Stimulated activated CD8-positive, alpha-beta memory T cell treated with anti-CD3 and anti-CD28 coated beads, Interleukin-4, amount 100 ng/mL, for 1 hour (primary cell): ENCODE measurements at places on chromosomes 12 and 14.
A peak's percentile ranks its signal among the peaks of the same experiment; 100 is the strongest.

DNA sequence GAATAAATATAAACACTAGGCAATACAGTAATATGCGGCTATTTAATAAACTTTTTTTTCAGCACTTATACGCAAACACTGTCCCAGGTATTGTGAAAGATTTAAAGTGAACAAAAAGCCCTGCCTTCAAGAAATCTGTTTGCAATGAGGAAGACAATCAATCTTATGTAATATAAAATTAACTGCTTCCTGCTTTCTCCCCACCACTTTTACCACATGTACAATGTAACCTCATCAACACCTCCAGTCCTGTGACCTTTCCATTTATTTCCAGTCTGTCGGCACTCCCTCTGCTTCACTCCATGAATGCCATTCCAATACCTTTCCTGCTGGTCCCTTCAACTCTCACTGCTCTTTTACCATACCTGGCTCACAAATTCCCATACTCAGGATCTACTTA lies 10.5 kb downstream of the SNX6 start:
- no peak for DNase-seq

GRCh38 chr12:62827042-62827441 lies 107.9 kb downstream of the PPM1H start:
- DNase-seq: no peak

DNA sequence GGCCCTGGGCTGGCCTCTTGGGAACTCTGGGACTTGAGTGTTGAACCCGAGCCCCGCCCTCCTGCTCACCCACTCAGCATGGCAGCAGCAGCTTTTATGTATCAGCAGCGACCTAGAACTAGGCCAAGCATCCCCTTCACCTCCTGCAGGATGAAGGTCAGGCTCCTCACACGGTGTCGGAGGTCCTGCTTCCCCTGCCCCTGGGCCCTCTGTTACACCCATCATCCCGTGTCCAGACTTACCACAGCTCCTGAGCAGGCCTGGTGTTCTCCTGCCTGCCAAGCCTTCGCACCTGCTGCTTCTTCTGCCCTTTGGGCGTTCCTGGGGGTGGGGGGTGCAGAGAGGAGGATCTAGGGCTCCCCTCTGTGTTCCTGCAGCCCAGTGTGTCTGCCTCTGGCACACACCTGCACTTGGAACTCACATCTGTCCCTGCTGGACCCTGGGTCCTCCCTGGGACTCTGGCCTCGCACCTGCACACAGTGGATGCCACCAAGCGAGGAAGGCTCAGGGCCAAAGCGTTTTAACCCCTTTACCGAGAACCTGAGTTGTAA lies 80.3 kb downstream of the PAPOLA start:
- DNase-seq: no peak

DNA sequence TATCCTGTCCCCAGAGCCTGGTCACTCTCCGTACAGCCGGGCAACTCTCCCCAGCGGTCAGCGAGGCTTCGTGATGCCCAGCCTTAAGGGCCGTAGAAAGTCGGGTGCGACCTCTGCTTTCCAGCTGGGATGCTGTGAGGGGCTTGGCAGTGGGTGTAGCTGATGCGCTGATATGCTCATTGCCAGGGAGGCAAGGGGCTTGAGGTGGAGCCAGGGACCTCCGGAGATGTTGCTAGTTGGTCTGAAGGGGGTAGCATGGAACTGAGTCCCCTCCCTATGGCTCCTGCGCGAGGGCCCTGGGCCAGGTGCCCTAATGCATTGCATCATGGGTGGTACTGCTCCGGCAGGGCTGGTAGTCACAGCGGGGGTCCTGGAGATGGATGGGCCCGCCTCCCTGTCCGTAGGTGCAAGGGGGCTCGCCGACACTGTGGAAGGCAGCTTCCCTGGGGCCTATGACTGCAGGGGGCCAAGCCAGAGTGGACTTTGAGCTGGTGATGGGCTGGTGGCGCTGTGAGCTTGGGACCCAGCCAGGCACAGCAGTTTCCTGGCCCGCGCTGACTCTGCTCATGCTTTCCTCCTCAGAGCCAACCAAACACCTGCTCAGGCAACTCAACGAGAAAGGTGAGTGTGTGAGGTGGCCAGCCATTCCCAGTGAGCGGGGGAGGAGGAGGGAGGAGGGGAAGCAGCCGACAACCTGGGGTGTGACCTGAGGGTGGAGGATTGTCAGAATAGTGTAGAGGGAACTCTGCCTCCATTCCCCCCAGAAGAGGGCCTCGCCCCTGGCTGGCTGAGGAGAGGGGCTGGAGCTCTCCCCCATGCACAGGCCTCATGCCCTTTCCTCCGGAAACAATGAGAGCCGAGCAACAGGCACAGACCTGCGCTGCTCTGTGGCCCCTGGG lies 32.3 kb downstream of the PLEKHG3 start:
- no peak for DNase-seq

GRCh38 chr12:93825931-93826555 lies 148.9 kb downstream of the CRADD start:
- DNase-seq: no peak

DNA sequence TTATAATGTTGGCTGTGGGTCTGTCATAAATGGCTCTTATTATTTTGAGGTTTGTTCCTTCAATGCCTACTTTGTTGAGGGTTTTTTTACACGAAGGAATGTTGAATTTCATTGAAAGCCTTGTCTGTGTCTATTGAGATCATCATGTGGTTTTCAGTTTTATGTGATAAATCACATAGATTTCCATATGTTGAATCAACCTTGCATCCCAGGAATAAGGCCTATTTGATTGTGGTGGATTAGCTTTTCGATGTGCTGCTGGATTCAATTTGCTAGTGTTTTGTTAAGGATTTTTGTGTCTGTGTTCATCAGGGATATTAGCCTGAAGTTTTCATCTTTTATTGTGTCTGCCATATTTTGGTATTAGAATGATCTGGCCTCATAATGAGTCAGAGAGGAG lies 27.6 kb downstream of the SLC2A13 start:
- no peak for DNase-seq

- no peak for DNase-seq
Measured at GRCh38 chr12:57461917-57462250, 2.3 kb downstream of the GLI1 start.

- DNase-seq: no peak
Measured at GRCh38 chr12:59844750-59845149, 248.9 kb downstream of the SLC16A7 start.

GRCh38 chr12:22409377-22410164 lies 75.1 kb upstream of the ST8SIA1 start:
- peak; percentile 1 for DNase-seq
